ENCODE measurements at places on chromosomes 6 and 20.

- H3K36me3 ChIP-seq = no peaks in the 10 kb centered on the region
- peaks cover 21% of the 10 kb centered on the region for H3K4me1 ChIP-seq
- no peaks in the 10 kb centered on the region for H3K27me3 ChIP-seq
- no peak overlapping the region for H3K27ac ChIP-seq
These were observed 74.7 kb downstream of the SYNJ2 start for GRCh38 chr6:158056355-158056754.

- no peaks in the 10 kb centered on the region for H3K27me3 ChIP-seq
- H3K36me3 ChIP-seq = no peaks in the 10 kb centered on the region
- no peaks in the 10 kb centered on the region for H3K4me1 ChIP-seq
- no peak overlapping the region for H3K4me3 ChIP-seq
- no peak overlapping the region for H3K27ac ChIP-seq
These were observed 92.6 kb downstream of the THBS2 start for GRCh38 chr6:169160855-169161560.

- DNase-seq = no peak
- H3K4me1 ChIP-seq = no peaks in the 10 kb centered on the region
- H3K27me3 ChIP-seq = no peaks in the 10 kb centered on the region
- no peaks in the 10 kb centered on the region for H3K36me3 ChIP-seq
These were observed 137.9 kb upstream of the THBS2 start for GRCh38 chr6:169391473-169392071.

DNA sequence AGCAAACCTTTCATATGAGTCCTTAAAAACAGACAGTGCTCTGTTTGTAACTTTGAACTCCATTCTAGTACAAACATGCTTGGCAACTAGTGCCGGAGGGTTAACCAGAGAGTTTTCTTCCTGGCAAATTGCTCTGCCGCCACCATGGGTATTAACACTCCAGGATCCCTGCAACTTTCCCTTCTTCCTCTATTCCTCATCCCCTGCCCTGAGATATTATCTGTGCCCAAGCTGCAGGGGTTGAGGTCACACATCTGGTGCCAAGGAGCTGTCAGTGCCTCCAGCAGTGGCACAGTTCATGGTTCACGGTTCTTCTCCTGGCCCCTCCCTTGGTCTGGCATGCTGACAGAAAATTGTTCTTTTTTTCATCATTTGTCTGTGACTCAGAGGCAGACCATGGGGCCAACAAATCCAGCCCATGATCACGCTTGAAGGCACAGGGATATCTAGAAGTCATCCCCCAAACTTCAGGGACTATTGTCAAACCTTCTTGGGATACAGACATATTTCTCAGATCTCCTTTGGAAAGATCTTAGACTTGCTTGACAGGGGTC is 77.5 kb downstream of the ATXN1 start:
- no peaks in the 10 kb centered on the region for H3K36me3 ChIP-seq
- no peak for DNase-seq
- H3K4me1 ChIP-seq = peaks cover 5% of the 10 kb centered on the region
- H3K27ac ChIP-seq = no peak overlapping the region

- H3K27ac ChIP-seq = no peak overlapping the region
- H3K36me3 ChIP-seq = no peaks in the 10 kb centered on the region
- no peak for DNase-seq
- no peaks in the 10 kb centered on the region for H3K27me3 ChIP-seq
- H3K4me3 ChIP-seq = no peak overlapping the region
- H3K4me1 ChIP-seq = no peaks in the 10 kb centered on the region
These were observed 39.6 kb upstream of the STX16 start for GRCh38 chr20:58611236-58612030.

DNA sequence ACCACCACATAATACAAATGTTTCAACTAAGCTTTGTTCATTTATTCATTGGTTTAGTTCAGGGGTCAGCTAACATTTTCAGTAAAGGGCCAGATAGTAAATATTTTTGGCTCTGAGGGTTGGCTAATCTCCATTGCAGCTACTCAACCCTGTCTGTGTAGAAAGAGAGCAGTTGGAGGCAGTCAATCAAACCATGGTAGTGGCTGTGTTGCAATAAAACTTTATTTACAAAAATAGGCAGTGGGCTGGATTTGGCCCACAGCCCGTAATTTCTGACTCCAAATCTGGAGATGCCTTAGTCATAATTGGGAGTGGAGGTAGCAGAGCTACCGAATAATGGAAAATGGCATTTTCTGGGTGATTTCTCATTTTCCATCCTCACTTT is 242.5 kb upstream of the ZFP64 start:
- DNase-seq = no peak
- no peaks in the 10 kb centered on the region for H3K36me3 ChIP-seq
- no peak overlapping the region for H3K4me3 ChIP-seq
- H3K27ac ChIP-seq = no peak overlapping the region
- no peaks in the 10 kb centered on the region for H3K27me3 ChIP-seq

GRCh38 chr6:93235775-93236174 is 183.6 kb downstream of the EPHA7 start:
- H3K27me3 ChIP-seq = no peaks in the 10 kb centered on the region
- no peaks in the 10 kb centered on the region for H3K36me3 ChIP-seq
- no peaks in the 10 kb centered on the region for H3K4me1 ChIP-seq
- no peak for DNase-seq
- H3K27ac ChIP-seq = no peak overlapping the region
- H3K4me3 ChIP-seq = no peak overlapping the region

GRCh38 chr20:58623579-58624473 is 27.3 kb upstream of the STX16 start:
- no peaks in the 10 kb centered on the region for H3K36me3 ChIP-seq
- peaks cover 11% of the 10 kb centered on the region for H3K27me3 ChIP-seq
- H3K27ac ChIP-seq = no peak overlapping the region
- no peaks in the 10 kb centered on the region for H3K4me1 ChIP-seq

- no peak overlapping the region for H3K27ac ChIP-seq
- H3K4me1 ChIP-seq = peaks cover 13% of the 10 kb centered on the region
- no peaks in the 10 kb centered on the region for H3K36me3 ChIP-seq
- peak; percentile 40 for DNase-seq
- peak overlapping the region; percentile 93 for H3K4me3 ChIP-seq
- peaks cover 8% of the 10 kb centered on the region for H3K27me3 ChIP-seq
These were observed 1.2 kb downstream of the PTPRA start for GRCh38 chr20:2874456-2874855.

GRCh38 chr6:143400258-143401067 is 50.0 kb downstream of the ADAT2 start:
- no peak for DNase-seq
- H3K4me1 ChIP-seq = peaks cover 4% of the 10 kb centered on the region

DNA sequence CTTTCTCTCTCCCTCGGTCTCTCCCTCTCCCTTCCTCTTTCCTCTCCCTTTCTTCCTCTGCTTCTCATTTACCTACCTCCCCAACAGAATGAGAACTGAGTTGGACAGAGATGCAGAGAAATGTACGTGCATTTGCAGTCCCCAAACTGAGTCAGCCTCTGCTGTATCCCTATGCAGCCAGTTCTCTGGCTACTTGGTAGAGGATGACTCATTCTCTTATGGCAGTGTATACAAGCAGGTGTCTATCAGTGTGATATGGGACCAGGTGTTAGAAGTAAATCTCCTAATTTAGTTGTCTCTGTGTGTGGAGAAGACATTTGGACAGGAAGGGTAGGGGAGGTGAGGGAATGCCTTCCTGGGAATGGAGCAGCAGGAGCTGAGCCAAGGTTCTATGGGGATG is 470.8 kb downstream of the CD109 start:
- no peaks in the 10 kb centered on the region for H3K36me3 ChIP-seq
- DNase-seq = no peak
- no peak overlapping the region for H3K4me3 ChIP-seq
- no peaks in the 10 kb centered on the region for H3K4me1 ChIP-seq

DNA sequence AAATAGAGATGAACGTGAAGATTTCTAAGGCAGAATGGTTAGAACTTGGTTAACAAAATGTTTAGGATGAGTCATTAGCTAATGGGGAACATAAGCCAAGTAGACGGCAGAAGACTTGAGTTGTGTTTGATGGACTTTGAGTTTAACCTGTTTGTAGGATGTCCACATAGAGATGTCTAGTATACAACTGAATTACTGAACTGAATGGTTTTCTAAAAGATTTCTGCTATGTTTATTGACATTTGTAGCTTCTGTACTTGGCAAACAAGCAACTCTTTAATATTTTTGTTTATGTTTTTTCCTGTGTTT is 54.5 kb upstream of the DYNLRB1 start:
- no peak overlapping the region for H3K27ac ChIP-seq
- peaks cover 29% of the 10 kb centered on the region for H3K36me3 ChIP-seq
- no peaks in the 10 kb centered on the region for H3K4me1 ChIP-seq

DNA sequence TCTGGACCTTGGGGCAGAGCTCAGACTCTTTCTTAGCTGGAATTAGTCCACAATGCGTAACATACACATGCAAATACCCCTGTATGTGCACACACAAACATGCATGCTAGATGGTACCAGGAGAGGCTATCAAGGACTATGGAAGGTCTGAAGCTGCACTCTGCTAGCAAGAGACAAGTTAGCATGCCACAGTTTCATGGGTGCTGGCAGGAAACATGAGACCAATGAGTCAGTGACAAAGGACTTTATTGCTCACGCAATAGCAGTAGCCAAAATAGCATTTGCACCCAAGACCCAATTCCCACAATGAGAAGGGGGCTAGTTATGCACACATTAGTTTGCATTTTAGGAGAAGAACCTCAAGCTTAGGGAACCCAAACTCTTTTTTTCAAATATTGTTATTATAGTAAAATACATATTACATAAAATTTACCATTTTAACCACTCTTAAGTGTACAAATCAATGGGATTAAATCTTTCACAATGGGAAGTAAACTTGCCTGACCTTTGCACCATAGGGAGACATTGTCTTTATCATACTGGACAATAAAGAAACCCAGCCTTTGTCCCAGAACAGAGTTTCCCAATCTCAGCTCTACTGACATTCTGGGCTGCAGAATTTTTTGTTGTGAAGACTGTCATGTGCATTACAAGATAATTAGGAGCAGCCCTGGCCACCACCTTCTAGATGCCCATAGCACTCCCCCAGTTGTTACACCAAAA is 69.1 kb downstream of the NRSN1 start:
- H3K4me1 ChIP-seq = no peaks in the 10 kb centered on the region
- H3K36me3 ChIP-seq = no peaks in the 10 kb centered on the region
- H3K27me3 ChIP-seq = no peaks in the 10 kb centered on the region

- H3K4me3 ChIP-seq = no peak overlapping the region
- no peak for DNase-seq
These were observed 13.7 kb upstream of the ZMYND8 start for GRCh38 chr20:47370214-47370613.

DNA sequence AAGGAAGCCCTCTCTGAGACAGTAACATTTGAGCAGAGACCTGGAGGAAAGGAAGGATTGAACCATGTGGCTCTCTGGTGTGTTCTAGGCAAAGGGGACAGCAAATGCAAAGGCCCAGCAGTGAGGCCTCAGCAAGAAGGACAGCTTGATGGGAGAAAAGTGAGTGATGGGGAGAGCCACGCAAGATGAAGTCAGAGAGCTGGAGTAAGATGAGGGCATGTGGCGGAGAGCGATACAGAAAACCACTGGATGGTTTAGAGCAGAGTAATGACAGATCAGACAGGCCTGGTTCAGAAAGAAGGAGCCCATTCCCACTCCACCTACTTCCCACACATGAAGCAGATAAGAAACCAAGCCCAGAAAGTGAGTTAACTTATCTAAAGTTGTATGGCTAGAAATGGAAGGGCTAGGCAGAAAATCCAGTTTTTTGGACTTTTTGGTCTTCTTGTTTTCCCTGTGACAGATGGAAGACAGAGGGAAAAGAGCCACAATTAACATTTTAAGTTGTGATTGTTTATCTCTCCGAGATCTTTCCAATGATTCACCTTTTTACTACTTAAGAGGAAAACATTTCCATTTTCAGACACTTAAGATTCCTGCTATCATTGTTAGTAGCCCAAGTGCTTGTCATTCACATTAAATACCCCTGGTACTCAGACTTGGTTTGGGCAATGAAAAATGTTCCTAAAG is 723 bp upstream of the SNPH start:
- no peak for DNase-seq
- no peaks in the 10 kb centered on the region for H3K27me3 ChIP-seq
- no peaks in the 10 kb centered on the region for H3K36me3 ChIP-seq
- H3K4me1 ChIP-seq = peaks cover 2% of the 10 kb centered on the region

DNA sequence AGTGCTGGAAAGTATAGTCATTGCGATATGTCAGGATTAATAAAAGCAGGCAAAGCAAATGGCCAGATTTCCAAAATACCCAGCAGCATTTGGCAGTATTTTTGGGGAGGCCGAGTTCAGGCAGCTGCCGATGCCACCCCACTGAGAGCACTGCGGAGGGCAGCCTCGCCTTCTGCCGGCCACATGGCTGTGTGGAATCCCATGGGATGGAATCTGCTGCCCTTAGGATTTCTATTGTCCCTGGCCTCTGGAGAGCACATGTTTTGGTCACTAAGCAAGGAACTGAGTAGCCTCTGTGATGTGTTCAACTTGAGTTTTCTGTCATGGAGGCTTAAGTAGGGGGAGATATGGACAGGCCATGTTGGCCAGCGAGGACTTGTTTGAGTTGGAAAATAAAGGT is 123.0 kb downstream of the FARS2 start:
- no peak overlapping the region for H3K4me3 ChIP-seq
- no peak for DNase-seq
- no peaks in the 10 kb centered on the region for H3K36me3 ChIP-seq
- H3K4me1 ChIP-seq = no peaks in the 10 kb centered on the region

- no peaks in the 10 kb centered on the region for H3K27me3 ChIP-seq
- peaks cover 99% of the 10 kb centered on the region for H3K36me3 ChIP-seq
- peaks cover 20% of the 10 kb centered on the region for H3K4me1 ChIP-seq
- no peak for DNase-seq
- no peak overlapping the region for H3K4me3 ChIP-seq
- no peak overlapping the region for H3K27ac ChIP-seq
These were observed 8.5 kb downstream of the TNFAIP3 start for GRCh38 chr6:137875606-137876005.

GRCh38 chr20:57708694-57709673 is 831 bp downstream of the PMEPA1 start:
- DNase-seq = no peak
- H3K27me3 ChIP-seq = peaks cover 46% of the 10 kb centered on the region
- H3K4me1 ChIP-seq = peaks cover 11% of the 10 kb centered on the region
- no peak overlapping the region for H3K27ac ChIP-seq
- H3K4me3 ChIP-seq = peak overlapping the region; percentile 20
- H3K36me3 ChIP-seq = no peaks in the 10 kb centered on the region

DNA sequence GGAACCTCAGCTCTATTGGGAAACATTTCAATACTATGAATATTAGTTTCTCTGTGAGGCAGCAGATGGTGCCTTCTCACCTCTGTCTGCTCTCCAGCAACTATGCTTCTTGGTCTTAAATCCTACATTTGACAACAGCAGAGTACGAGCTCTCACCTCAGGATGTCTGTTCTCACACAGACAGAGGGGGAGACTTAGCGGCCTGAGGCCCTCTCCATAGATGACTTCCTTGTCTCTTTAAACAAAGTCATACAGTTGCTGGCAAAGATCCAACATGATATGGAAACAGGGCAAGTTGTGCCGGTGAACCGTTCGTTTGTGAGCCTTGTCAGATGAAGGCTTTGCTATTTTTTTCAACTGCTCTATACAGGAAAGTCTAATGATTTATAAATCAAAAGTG is 43.7 kb upstream of the GABRR1 start:
- peaks cover 9% of the 10 kb centered on the region for H3K4me1 ChIP-seq
- H3K27me3 ChIP-seq = no peaks in the 10 kb centered on the region
- no peak for DNase-seq
- no peaks in the 10 kb centered on the region for H3K36me3 ChIP-seq

All from thymus (tissue), 14 donors.